Stimulated activated CD4-positive, alpha-beta T cell treated with anti-CD3 and anti-CD28 coated beads, Interleukin-4, amount 100 ng/mL, for 1 hour (primary cell): ENCODE measurements at places on chromosomes 12 and 14.

- DNase-seq, result no peak
These were observed 125.7 kb downstream of the PHLDA1 start for GRCh38 chr12:75905922-75906321.

DNA sequence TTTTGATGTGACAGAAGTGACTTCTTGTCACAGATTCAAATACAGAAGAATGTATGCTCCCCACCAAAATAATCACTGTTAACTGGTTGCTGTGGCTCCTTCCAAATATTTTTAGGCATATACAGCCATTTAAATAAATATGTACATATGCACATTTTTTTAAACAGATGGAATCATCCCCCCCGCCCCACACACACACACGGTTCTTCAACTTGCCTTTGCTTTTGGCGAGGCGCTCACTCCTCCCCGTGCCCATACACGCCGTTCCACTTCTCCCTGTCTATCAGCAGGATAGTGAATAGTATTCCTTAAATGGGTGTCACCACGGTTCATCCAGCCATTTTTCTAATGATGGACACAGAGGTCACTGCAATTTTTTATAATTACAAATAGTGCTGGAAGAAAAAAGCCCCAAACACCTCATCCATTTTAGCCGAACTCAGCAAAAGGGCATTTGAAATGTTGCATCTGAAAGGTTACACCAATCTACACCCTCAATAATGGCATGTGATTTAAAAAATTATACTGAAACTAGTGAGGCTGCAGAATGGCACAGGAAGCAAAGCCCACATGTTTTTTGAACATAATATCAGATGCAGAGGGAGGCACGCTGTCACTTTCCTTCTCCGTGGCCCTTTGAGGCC is 39.2 kb upstream of the MEG3 start:
- no peak for DNase-seq

- DNase-seq, result no peak
These were observed 97.9 kb upstream of the ATF1 start for GRCh38 chr12:50666023-50666422.

GRCh38 chr12:125399489-125399888 is 334.3 kb downstream of the AACS start:
- DNase-seq, result no peak

GRCh38 chr12:108394196-108394595 is 55.1 kb upstream of the CMKLR1 start:
- DNase-seq, result no peak

- DNase-seq, result no peak
These were observed 136.4 kb upstream of the LGR5 start for GRCh38 chr12:71303199-71303598.

GRCh38 chr12:31728289-31728916 is 418 bp downstream of the AMN1 start:
- peak; percentile 27 for DNase-seq
